CD4-positive, CD25-positive, alpha-beta regulatory T cell (primary cell): ENCODE measurements at places on chromosomes 1 and 21. TPM values are rescaled to one million over a fixed set of nuclear protein-coding genes. Genes with fewer than 3 reads are reported as not detected.

DNA sequence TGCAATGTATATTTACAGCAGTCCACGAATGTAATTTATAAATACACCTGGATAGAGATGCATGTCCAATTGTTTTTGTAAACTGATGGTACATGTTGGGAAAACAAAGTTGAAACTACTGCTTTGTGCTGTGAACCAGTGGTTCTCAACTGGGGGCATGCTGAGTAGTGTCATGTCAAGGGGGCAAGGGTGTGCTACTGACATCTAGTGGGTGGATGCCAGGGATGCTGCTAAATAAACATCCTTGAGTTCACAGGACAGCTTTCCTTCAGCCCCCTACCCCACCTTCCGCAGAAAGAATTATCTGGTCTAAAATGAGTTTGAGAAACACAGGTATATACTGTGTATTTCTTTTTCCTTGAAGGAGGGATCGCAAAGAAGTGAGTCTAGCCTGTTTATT lies 95.9 kb downstream of the RASAL2 start:
- no peak for DNase-seq

Gene RGS13
- polyA plus RNA-seq = not detected

Gene CNKSR1
- 1.8 TPM for polyA plus RNA-seq

Gene ADGRL4
- polyA plus RNA-seq = not detected

DNA sequence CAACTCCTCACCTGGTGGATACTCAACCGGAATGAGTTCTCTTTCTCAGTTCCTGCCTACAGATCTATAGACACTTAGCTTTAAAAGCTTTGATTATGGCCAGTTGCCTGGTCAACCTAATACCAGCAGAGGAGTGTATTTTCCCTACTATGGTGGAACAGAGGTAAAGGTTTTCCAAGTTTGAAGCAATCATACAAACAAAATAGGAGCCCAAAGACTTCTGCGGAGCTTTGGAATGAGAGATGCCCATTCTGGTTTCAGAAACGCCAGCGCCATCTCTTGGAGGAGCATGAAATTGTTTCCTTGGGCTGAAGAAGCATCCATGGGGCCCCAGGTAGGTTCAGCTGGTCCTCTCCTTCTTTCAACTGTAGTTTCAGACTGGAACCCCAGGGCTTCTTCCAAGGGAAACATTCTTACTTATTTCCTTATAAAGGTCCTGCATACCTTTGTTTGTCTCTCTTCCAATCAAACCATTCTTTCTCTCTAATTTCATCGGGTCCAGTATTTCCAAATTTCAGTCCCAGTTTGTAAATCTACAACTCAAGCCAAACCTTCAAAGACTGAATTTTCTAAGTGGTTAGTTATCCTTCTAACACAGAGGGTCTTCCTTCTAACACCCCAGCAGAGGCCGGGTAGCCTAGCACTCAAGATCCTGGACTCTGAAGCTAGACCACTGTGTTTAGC lies 95.9 kb downstream of the KCNJ15 start:
- no peak for DNase-seq

GRCh38 chr1:98058676-98059075 lies 137.8 kb upstream of the DPYD start:
- no peak for DNase-seq
